Occipital lobe (tissue), 3 donors: ENCODE measurements at places on chromosomes 7 and 10.

GRCh38 chr7:144454256-144455039 is 51.0 kb upstream of the NOBOX start:
- DNase-seq: no peak

DNA sequence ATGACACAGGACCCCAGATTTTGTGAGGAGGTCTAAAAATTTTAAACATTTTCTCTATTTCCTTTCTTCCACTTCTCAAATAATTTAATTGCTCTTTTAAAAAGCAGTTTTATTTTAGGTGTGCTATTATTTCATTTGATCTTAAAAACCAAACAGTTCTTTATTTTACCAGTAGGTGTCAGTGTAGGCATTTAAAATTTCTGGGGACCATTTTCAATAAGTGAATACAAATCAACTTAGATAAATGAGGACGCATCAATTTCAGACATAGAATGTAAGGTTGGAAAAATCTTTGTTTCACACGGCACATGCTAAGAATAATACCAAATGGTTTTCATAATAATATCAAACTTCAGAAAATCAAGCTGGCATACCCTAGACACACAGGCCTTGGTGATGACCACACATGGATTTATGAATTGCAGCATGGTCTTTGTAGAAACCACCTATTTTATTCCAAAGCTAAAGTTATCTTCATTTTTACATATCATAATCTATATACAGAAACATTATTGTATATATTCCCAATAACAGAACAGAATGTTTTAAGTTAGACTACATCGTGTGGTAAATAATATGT is 127.6 kb upstream of the SLC26A5 start:
- no peak for DNase-seq

DNA sequence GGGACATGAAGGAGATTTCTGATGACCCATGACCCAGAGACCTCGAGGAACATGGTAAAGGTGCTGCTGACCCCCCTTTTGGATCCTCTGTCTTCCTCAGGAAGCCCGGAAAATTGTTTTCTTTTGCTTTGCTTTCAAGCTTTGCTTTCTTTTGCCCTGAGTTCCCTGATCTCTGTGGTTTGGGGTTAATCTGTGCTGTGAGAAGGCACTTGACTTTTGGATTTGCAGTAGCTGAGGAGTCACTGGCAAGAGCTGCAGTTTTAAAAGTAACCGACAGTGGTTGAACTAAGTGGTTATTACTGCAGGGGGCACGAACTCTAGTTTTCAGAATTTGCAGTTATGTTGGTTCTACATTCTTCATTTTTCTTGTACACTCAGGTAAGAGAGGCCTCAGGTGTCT is 53.0 kb downstream of the PDZD8 start:
- DNase-seq: no peak

GRCh38 chr7:150629347-150629746 is 2.8 kb downstream of the GIMAP6 start:
- no peak for DNase-seq

GRCh38 chr7:155166673-155167370 is 96.7 kb downstream of the HTR5A start:
- DNase-seq: peak; percentile 63

- DNase-seq: no peak
Observed at GRCh38 chr10:36269222-36269621, 627.1 kb upstream of the FZD8 start.

- DNase-seq: no peak
Observed at GRCh38 chr7:19772306-19772705, 1.1 kb downstream of the TMEM196 start.

GRCh38 chr7:46291050-46291438 is 370.0 kb upstream of the IGFBP3 start:
- DNase-seq: no peak

DNA sequence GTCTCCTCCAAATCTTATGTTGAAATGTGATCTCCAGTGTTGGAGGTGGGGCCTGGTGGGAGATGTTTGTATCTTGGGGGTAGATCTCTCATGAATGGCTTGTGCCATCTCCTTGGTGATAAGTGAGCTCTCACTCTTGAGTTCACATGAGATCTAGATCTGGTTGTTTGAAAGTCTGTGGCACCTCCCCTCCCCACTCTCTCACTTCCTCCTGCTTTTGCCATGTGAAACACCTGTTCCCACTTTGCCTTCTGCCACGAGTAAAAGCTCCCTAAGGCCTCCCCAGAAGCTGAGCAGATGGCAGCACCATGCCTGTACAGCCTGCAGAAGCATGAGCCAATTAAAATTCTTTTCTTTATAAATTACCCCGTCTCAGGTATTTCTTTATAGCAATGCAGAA is 23.5 kb downstream of the TMEM229A start:
- no peak for DNase-seq

GRCh38 chr7:57179776-57180415 is 47.7 kb upstream of the ZNF479 start:
- DNase-seq: peak; percentile 2

GRCh38 chr7:7562736-7563135 is 3.9 kb upstream of the MIOS start:
- DNase-seq: no peak

DNA sequence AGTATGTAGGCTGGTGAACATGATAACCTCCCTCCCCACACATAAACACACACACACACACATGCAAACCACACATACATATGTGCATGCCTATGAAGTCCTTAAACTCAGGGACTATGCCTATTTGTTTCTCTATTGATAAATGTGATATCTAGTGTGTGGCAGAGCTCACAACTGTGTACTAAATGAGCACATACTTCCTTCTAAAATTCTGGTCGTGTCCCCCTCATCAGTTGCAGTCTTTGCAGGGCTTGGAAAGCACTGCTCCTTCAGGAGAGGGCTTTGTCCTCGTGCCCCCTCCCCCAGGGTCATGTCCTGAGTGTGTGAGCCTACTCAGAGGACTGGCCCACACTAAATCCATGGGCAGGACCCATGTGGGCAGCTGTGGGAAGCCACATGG is 94.0 kb downstream of the SFMBT2 start:
- no peak for DNase-seq

DNA sequence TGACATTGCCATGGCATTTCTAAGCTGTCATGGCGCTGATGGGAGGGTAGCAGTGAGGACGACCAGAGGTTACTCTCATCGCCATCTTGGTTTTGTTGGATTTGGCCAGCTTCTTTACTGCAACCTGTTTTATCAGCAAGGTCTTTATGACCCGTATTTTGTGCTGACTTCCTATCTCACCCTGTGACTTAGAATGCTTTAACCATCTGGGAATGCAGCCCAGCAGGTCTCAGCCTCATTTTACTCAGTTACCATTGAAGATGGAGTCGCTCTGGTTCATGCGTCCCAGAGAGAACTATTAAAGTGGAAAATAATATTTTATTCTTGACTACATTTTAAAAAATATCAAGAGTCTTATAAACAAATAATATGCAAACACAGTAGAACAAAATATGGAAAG is 131.7 kb downstream of the RSU1 start:
- DNase-seq: no peak

GRCh38 chr10:4303045-4303444 is 518.0 kb upstream of the KLF6 start:
- no peak for DNase-seq

DNA sequence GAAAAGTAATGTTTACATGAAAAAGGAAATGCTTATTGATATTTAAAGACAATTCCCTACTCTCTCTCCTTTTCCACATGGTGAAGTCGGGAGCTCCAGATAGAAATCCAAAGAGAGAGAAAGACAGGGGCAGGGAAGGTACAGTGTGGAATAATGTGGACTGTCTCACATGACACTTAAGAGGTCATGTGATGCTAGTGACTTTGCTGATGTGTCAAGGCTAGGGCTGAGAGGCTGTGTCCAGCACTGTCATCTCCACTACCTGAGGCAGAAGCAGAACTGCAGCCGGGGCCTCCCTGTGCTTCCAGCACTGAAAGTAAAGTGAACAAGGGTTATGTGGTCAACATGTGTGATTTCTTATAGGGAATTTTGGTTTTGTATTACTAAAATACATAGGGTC is 26.0 kb downstream of the NRG3 start:
- DNase-seq: no peak

GRCh38 chr10:68826764-68827591 is at the start of gene STOX1:
Gene STOX1 (plus strand): TSS chr10:68827531. CDS start chr10:68827624, 93 bp downstream.
- peak; percentile 33 for DNase-seq

DNA sequence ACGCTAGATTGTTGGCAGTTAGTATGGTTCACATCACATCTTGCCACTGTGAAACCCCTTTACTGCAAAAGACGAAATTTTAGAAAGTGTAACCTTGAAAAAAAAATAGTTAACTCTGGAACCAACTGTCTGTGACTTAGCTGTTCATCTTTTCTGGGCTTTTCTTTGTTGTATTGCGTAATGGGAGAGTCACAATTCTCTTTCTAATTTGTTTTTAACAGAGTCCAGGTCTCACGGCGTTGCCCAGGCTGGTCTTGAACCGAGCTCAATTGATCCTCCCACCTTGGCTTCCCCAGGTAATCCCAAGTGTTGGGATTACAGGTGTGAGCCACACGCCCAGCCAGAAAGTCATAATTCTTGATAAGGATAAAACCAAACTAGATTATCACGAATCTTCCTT is 14.5 kb downstream of the UBE3C start:
- no peak for DNase-seq

DNA sequence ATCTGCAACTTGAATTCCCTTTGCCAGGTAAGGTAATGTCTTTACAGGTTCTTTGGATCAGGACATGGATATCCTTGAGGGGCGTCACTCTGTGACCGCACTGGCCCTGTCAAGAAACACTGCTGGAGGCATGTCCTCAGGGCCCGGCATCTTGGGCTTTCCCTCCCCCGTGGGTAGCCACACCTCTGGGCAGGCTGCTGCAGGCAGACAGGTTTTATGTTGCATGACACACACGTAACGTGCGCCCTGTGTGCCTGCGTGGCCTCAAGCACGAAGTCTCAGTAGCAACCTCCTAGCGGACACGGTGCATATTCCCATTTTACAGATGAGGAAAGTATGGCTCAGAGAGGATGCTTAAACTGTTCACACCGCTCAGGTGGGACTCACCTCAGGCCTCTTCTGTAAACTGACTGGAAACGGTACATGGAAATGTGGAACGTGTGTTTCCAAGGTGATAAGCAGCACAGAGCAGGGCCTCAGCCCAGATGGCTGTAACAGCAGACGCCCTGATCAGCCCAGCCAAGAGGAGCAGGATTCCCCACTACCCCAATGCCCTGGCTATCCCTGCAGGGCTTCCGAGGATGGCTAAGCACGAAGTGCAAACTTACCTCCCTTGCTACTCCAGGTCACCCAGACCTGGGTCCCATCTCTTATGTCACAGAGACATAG is 553.6 kb downstream of the TCERG1L start:
- no peak for DNase-seq

DNA sequence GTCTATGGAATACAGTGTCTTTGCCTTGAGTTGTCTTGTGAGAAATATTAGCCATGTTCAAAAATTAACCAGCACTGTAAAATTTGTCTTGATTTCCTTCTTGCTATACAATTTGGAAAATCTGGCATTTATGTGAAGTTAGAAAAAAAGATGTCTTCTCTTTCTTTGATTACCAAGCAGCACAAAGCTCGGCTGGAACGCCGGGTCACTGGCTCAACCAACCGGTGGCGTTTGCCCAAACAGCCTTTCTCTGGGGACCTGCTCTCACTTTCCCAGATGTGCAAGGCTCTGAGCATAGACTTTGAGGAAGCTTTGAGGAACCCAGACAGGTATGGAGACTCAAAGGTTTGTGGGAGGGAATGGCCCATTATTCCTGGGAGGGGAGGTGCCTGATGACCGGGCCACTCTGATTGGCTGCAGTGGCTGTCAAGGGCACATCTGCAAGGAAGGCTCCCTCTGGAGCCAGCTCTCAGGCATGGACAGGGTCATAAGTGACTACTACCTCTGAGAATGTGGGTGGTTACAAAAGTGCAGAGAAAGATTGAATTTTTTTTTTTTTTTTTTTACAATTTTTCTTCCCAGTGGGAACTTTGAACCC is 5.6 kb downstream of the BTBD16 start:
- DNase-seq: no peak

GRCh38 chr10:28269842-28270456 is 32.9 kb downstream of the MPP7 start:
- no peak for DNase-seq

- no peak for DNase-seq
Observed at GRCh38 chr7:122305475-122306319, 1.1 kb upstream of the FEZF1 start.

GRCh38 chr7:107989618-107990373 is 13.2 kb downstream of the LAMB1 start:
- DNase-seq: no peak

DNA sequence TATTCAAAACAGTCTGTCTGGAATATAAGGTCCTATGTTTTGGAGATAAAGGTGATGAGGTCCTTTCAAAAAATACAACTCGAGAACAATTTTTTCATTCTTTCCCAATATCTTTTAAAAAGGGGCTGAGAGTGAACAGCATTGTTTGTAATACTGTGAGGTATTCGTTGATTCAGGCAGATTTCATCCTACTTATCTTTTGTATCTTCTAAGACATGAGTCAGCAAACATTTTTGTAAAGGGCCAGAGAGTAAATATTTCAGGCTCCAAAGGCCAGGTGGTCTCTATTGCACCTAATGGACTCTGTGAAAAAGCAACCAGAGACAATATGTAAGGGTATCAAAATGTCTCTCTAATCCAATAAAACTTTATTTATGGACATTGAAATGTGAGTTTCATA is 8.1 kb upstream of the ANK3 start:
- no peak for DNase-seq

DNA sequence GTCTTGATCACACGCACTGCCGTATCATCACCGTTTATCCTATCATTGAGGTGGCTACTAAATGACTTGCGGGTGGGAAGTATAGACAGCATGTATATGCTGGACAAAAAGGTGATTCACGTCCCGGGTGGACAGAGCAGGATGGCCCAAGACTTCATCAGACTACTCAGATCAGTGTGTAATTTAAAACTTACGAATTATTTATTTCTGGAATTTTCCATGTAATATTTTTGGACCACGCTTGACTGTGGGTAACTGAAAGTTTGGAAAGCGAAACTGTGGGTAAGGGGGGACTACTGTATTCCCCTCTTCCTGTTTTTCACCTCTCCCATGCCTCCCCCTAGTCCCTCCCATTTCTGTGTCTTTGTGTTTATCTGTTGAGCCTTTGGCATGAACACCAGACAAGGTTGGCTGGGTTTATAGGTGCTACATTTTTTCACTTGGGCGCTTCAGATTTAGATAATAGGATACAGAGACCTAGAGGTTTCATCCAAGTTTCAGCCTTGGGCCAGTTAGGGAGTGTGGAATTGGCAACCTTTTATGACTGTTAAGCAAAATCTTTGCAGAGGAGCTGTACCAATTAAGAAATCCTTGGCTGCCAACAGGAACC is 55.8 kb downstream of the RBM20 start:
- DNase-seq: no peak
